ENCODE measurements at places on chromosomes 6 and 20.

GRCh38 chr6:37204014-37204751, 34.2 kb downstream of the PIM1 start:
- DNase-seq = no peak

GRCh38 chr6:4153514-4153985, 18.2 kb upstream of the ECI2 start:
- no peak for DNase-seq

GRCh38 chr6:53321701-53322100, 27.0 kb downstream of the ELOVL5 start:
- DNase-seq = no peak

DNA sequence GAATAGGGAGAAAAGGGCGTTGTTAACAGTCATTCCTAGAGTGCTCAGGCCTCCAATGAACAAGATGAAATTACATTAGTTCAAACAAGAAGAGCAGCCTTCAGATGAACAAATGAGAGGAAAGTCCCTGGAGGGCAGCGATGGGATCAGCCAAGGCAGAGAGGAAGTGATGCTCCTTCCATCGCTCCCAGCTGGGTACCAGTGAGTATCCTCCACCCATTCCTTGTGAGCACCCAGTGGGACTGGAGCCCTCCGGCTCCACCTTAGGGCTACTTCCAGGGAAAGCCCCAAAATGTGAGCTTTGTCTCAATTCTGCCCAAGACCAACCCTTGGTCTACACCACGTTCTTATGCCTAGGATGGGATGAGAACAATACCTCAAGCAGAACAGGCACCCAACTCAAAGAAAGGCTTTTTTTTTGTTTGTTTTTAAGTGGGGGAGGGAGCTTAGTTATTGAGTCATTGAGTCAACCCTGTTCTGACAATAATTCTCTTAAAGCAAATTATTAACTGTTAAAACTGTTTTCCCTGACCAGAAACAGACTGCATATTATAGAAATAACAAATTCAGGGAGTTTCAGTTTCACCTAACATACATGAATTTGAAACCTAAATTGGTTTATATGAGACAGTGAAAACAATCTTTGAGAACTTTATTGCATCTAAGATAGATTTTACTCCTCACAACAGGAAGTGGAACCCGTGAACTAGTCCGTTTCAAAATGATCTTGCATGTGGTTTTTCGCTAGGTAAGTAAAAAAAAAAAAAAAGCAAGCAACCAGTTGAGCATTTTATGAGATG, 106.9 kb downstream of the IPCEF1 start:
- DNase-seq = no peak

GRCh38 chr6:166588691-166589336, 2.3 kb upstream of the RAMACL start:
- no peak for DNase-seq

DNA sequence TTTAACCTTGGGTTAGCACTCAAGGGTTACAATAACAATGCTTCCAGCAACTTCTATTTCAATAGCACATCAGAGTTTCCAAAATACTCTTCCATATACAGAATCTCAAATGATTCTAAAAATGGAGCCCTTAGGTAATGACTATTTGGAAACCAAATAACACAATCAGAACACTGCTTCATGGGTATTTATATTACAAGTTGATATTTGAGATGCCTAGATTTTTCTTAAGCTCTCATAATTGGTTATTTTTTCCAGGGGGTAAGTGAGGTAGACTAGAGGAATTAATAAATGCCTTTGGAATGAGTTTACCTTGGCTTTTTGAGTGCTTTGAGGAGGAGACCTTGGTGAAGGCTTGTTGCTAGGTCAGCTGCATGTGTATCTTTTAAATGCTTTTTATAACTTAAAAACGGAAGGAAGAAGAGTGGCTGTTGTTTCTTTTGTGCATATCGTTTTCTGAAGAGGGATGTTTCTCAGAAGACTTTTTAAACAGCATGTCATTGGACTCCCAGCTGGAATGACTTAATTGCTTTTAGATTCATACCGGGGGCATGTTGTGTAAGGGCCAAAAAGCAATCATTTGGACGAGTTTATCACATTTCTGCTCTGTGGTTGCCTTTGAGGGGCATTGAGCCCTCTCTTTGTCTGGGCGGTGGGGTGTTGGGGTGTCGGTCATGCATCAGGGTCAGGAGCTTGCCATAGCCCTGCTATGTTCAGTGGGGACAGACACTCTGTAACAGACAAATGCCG, 186.0 kb downstream of the DTNBP1 start:
- DNase-seq = no peak

- no peak for DNase-seq
Measured at GRCh38 chr20:20837574-20838021, 125.2 kb upstream of the RALGAPA2 start.

GRCh38 chr6:137973201-137973600, 106.1 kb downstream of the TNFAIP3 start:
- DNase-seq = no peak

GRCh38 chr20:35009665-35010328, 54.1 kb downstream of the MYH7B start:
- DNase-seq = no peak

GRCh38 chr20:16246870-16247269, 326.4 kb downstream of the KIF16B start:
- no peak for DNase-seq
